ENCODE measurements at places on chromosomes 7 and 10.

DNA sequence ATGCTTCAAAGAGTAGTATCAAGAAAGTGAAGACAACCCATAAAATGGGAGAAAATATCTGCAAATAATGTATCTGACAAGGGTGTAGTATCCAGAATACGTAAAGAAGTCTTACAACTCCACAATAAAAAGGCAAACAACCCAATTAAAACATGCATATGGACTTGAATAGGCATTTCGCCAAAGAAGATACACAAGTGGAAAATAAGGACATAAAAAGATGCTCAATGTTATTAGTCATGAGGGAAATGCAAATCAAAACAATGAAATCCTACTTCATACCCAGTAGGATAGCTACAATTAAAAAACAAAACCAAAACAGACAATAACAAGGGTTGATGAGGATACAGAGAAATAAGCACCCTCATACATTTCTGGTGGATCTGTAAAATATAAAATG is 79.2 kb downstream of the NUDCD3 start:
- DNase-seq: no peak

- DNase-seq: no peak
Observed at GRCh38 chr7:90931986-90932916, 332.0 kb upstream of the FZD1 start.

DNA sequence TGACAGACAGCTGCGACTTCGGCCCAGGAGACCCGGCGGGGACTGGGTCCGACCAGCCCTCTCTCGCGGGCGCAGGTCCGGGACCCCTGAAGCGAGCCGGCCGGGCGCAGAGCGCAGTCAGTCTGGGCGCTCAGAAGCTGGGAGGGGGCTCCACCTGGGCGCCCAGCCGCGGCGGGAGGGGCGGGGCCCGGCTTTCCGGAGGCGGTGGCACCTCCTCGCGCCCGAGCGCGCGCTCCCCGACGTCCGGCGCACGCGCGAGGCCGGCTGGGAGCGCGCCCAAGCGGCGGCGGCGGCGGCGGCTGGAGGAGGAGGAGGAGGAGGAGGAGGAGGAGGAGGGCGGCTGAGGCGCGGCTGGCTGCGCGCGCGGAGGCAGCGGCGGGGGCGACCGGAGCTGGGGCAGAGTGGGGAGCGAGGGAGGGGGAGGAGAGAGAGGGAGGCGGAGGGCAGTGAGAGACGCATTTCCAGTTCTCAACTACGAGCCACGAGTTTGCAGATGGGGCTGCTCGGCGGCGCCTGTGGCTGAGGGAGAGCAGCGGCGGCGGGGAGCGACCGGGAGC is at the start of gene PALS2:
Gene PALS2, plus strand, starts transcription at position 456 of the 557 bp plus-strand sequence. CDS start 50,216 bp downstream, outside the sequence.
- DNase-seq: peak; percentile 51

DNA sequence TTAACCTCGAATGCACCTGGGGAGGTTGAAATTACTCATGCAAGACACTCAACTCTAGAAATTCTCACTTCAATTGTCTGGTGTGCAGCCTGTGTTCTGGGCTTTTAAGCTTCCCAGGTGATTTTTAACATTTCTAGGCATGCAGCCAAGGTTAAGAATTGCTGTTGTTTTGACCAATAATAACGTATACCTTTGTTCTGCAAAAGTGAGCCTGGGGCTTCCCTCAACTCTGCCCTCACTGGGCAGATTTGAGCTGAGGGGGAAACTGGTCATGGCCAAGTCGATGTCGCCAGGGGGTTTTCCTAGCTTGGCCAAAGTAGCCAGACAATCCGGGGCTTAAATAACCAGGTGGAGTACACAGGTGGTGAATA is 568 bp downstream of the PRSS2 start:
- no peak for DNase-seq

DNA sequence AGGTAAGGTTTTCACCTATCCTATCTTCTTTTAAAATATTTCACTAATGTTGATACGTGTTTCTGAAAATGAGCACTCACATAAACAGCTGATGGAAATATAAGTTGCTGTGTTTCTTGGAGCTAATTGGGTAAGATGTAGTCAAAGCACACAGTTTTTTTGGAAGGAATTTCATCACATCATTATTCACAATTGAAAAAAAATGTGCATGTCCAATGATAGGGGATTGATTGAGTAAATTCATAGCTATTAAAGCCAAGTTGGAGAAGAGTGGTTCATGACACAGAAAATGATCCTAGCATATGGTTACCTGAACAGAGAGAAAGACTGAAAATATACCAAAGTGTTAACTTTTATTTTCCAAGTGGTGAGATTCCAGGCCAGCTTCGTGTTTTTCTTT is 29.6 kb downstream of the GLI3 start:
- DNase-seq: no peak

GRCh38 chr10:118547282-118547681 is 48.2 kb downstream of the PRLHR start:
- DNase-seq: no peak

DNA sequence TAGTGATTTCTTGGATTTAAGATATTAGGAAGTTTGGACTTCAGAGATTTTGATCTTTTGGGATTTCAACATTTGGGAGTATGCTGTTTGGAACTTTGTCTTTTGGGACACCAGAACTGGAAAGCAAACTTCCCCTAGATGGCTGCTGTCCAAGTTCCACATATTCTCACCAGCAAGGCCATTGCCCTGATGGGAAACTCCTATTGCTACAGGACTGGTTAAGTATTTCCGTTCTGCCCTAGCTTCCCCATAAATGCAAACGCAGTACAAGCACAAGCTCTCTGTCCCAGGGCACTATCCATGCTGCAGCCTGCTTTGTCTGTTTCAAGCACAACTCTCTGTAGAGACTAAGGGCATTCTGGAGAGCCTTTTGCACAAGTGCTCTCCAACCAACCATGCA is 79.3 kb upstream of the SLC25A13 start:
- no peak for DNase-seq

DNA sequence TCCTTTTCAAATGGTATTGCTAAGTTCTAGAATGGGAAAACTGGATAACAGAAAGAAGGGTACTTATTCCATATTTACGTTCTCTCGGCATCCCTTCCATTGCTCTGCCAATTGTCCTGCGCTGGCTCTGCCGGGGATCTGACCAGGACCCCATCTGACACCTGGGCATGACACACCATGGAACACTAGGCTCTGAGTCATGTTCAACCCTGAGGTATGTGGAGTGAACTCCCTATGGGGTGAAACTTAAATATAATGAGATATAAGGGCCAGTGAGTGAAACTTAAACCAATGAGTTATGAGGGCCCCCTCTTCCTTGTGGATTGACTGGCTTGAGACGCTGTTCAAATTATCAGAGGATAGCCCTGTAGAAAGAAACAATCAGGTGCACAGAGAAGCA is 55.1 kb upstream of the ZEB1 start:
- DNase-seq: no peak

DNA sequence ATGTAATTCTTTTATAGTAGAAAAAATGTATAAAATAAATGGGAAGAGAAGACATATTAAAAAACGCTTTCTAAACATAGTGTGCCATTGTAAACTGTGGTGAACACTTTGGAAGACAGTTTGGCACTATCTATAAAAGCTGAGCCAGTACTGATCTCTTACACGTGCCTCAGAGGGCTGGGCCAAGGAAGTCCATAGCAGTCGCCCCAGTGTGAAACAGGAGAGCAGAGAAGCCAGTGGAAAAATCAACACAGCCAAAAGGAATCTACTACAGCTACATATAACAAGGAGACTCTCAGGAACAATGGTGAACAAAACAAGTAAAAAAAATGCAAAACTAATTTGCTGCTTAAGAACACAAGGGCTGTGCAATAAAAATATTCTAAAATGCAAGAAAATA is 20.6 kb downstream of the SEPHS1 start:
- DNase-seq: no peak

GRCh38 chr7:120431016-120431415 is 158.0 kb downstream of the KCND2 start:
- DNase-seq: no peak

GRCh38 chr10:34791947-34792346 is 23.1 kb downstream of the PARD3 start:
- no peak for DNase-seq

- no peak for DNase-seq
Observed at GRCh38 chr7:35878351-35878750, 77.5 kb downstream of the SEPTIN7 start.

GRCh38 chr10:102229810-102230263 is 3.7 kb downstream of the ELOVL3 start:
- peak; percentile 81 for DNase-seq

GRCh38 chr10:15859509-15859905 is 800 bp downstream of the MINDY3 start:
- no peak for DNase-seq

- DNase-seq: no peak
Observed at GRCh38 chr7:80298201-80298600, 163.6 kb downstream of the GNAI1 start.

GRCh38 chr7:153588586-153588985 is 463.6 kb upstream of the DPP6 start:
- no peak for DNase-seq

DNA sequence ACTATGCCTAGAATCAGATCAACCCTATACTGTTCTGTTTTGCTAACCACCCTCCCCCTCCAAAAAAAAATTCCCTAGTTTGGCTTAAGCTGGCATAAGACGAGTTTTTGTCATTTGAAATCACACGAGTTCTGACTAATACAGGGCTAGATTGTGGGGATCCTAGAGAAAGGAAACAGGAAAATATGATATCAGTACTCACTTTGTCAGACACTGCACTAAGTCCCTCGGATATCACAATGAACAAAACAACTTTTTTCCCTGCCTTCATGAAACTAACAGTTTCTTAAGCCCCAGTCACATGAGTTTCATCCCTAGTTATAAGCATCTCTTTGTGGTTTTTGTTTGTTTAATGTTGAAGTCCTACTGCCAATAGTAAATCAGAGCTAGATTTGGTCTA is 118.5 kb downstream of the ITGB8 start:
- no peak for DNase-seq

GRCh38 chr10:67075491-67075971 is 149.7 kb downstream of the LRRTM3 start:
- DNase-seq: no peak

- no peak for DNase-seq
Observed at GRCh38 chr7:75559976-75560365, 67.9 kb downstream of the SPDYE5 start.

- no peak for DNase-seq
Observed at GRCh38 chr10:71316056-71316785, 2.8 kb upstream of the SLC29A3 start.

- DNase-seq: no peak
Observed at GRCh38 chr10:9068003-9068402, 1013.5 kb downstream of the GATA3 start.

DNA sequence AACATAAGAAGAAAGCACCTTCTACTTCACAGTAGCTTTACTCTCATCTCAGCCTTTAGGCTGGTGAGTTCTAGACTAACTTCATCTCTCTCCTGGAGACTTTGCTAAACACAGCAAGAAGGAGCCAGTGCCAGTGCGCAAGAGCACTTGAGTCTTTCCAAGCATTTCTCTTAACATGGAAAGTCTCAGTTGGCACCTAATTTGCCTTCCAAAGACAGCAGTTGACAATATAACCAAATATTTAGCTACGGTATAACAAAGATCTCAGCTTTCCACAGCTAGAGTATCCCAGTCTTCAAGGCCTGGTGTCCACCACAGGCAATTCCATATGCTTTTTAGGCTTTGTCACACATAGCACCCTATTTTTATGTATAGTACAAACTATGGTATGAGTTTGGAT is 1204.9 kb downstream of the CNTNAP2 start:
- DNase-seq: no peak

GRCh38 chr10:44320756-44321155 is 64.1 kb downstream of the CXCL12 start:
- DNase-seq: no peak

- no peak for DNase-seq
Observed at GRCh38 chr7:158710651-158711102, 6.1 kb upstream of the NCAPG2 start.

GRCh38 chr7:116356979-116357378 is 142.6 kb upstream of the CAV2 start:
- no peak for DNase-seq

DNA sequence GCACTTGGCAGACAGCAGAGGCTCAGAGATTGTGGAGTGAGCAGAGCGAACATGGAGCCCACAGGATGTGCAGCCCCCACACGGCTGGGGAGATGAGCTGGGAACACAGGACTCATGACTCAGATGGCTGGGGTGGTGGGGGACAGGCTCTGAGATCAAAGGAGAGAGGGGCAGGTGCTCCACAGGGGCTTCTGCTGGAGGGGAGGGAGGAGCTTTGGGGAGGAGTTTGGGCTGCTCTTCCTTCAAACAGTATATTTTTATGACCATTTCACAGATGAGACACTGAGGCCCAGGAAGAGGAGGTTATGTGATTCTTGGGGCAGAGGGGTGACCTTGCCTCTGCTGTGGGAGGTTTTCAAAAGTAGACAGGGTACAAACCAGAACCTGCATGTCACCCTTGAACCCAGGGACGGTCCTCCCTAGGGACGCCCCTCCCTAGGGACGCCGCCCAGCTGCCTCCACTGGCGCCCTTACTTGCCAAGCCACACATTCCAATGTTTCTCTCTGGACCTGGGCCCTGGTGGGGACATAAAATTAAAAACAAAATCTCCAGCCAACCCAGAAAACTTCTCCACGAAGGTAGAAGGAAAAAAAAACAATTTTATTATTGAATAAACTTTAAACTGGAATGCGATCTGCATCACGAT is 981 bp upstream of the CRYGN start:
- no peak for DNase-seq

- peak; percentile 43 for DNase-seq
Observed at GRCh38 chr10:72126184-72126871, 38.0 kb upstream of the SPOCK2 start.

- DNase-seq: no peak
Observed at GRCh38 chr10:13270877-13271551, 28.9 kb downstream of the PHYH start.

GRCh38 chr7:1979591-1980560 is 252.9 kb downstream of the MAD1L1 start:
- no peak for DNase-seq

GRCh38 chr10:70753026-70753663 is 32.0 kb downstream of the TBATA start:
- DNase-seq: no peak

- DNase-seq: no peak
Observed at GRCh38 chr10:99660662-99661376, 1.5 kb downstream of the ENTPD7 start.

- DNase-seq: no peak
Observed at GRCh38 chr10:96402417-96403305, 43.9 kb upstream of the OPALIN start.

DNA sequence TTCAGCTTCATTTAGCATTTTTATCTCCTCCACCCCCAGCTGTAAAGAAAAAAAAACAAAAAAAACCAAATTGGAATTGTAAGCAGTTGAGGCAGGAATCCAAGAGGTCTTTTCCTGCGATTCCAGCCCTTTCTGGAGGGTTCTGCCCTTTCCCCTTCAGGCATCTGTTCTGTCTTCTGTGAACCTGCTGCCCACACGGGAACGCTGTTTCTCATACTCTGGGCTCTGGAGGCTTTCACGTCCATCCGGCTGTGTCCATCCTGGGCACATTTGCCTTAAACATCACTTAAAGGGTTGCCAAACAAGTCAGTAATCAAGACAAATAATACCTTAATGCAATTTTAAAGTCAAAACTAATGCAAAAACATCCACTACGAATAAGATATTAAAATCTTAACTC is 302.8 kb upstream of the PITRM1 start:
- no peak for DNase-seq

Data from HTR-8/SVneo (cell line).